ENCODE measurements at places on chromosomes 6 and 20. TPM values are rescaled to one million over a fixed set of nuclear protein-coding genes. Genes with fewer than 3 reads are reported as not detected.

Gene CALHM6
- total RNA-seq = 6.0 TPM

Gene CST2
- total RNA-seq = not detected

GRCh38 chr20:4719190-4719589, 2.5 kb upstream of the PRND start:
- peaks cover 14% of the 10 kb centered on the region for H3K4me1 ChIP-seq
- H3K27ac ChIP-seq = no peak overlapping the region
- H3K27me3 ChIP-seq = no peaks in the 10 kb centered on the region
- no peak for DNase-seq

DNA sequence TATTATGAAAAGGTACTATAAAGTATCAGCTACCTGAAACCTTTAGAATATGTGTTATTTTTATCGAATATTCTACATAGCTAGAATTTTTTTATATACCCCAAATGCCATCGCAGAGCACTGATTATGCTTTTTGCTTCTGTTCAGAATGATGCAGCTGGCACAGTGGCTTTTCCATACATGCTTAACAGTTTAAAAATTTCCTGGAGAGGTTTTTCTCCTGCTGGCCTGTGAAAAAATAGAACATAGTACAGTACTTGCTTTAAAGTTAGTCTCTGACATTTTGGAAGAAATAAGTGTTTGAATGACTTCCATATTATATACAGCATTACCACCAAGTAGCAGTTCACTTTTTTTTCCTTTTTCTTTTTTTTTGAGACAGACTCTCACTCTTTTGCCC, 5.3 kb downstream of the DOP1A start:
- H3K27me3 ChIP-seq = no peaks in the 10 kb centered on the region
- H3K4me3 ChIP-seq = no peak overlapping the region
- no peak for DNase-seq
- no peak overlapping the region for H3K27ac ChIP-seq
- H3K36me3 ChIP-seq = peaks cover 3% of the 10 kb centered on the region
- peaks cover 22% of the 10 kb centered on the region for H3K4me1 ChIP-seq
